ENCODE measurements at places on chromosomes 13 and 19.
A peak's percentile ranks its signal among the peaks of the same experiment; 100 is the strongest.

GRCh38 chr19:36115453-36116343 lies at the start of gene TBCB:
Gene TBCB (plus strand): TSS chr19:36115468. CDS start chr19:36115561, 93 bp downstream.
- peak; percentile 86 for DNase-seq

DNA sequence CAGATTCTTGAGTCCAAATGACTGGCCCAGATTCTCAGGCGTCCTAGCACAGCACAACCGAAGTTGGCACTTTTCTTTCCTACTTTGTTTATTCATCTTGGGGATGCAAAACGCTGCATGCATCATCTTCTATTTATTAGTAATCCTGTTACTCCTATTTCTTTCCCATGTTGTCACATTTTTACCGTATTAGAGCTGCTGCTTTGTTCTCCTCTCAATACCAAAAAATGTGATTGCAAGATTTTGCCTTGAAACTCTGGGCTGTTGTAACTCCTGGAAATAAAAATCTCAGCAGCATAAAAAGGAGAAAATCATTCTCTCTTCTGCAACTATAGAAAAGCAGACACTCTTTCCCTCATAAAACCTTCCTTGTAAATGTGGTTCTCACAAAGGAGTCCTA lies 12.9 kb upstream of the IGSF23 start:
- no peak for DNase-seq

GRCh38 chr19:10646456-10647159 lies 7.5 kb upstream of the ILF3 start:
- DNase-seq: no peak

DNA sequence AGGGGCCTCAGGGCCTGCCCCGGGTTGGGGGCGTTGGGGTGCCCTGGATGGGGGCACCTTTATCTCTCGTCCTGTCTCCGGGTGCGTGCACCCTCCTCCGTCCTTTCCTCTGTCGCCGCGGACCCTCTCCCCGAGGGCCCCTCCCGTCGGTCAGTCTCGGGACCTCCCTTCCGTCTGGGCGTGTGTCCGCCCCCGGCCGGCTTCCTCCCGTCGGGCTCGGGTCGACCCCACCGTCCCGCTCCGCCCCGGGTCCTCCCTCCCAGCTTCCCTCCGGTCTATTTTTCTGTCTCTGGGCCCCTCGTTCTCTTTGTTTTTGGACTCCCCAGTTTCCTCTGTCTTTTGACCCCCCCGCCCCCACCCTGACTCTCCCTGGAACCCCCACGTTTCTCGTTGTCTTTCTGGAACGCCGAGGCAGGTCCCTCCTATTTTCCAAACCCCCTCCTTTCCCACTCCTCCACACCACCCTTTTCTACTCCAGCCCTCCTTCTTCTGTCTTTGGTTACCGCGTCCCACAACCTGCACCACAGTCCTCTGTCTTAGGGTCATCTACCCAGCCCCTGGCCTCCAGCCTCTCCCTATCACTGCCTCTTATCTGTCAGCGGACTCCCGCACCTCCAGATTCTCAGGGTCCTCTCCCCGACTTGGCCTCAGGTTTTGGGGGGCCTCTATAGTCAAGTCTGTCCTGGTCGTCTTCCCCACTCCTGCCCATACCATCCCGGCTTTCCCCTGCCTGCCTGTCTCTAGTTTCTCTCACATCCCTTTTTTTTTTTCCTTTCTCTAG lies 757 bp downstream of the EGLN2 start:
- DNase-seq: no peak

GRCh38 chr19:39566064-39566463 lies 26.1 kb upstream of the EID2 start:
- DNase-seq: no peak

- DNase-seq: no peak
These were observed 173.9 kb downstream of the DCLK1 start for GRCh38 chr13:35957241-35957731.

DNA sequence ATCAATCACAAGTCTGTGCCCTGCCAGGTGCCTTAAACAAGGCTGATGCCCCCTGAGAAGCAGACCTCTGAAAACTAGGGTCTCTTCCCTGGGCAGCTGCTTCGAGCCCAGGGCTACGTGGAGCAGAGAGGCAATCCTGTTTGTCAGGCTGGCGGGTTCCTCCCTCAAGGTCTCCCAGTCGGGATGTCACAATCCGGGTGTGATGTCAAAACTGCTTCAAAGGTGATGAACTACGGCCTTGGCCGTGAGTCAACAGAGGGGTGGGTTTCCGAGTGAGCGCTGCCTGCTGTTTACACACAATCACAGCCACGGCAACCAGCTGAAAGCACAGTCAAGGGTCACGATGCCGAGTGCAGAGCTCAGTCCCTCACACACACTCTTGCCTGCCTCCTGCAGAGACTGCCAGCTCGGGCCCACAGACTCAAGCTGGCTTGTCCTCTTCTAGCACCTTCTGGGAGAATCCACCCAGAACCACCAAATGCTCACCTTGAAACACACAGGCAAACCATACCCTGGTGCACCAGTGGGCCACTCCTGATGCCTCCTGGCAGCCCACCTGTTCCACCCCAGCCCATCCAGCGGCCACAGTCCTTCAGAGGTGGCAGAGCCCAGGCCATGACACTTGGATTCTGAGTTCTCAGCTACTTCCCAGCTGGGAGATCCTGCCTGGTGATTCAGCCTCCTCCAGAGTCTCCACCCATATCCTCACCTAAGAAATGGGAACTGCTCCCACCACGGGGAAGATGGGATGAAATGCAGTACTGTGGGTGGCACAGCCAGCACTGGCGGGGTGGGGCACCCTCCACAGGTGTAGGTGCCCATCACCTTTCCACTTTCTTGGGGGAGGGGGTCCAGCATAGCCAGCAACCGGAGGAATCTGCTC lies 6.8 kb downstream of the ELL start:
- DNase-seq: no peak

GRCh38 chr19:33436360-33437345 lies 63.1 kb downstream of the CEBPG start:
- no peak for DNase-seq

- no peak for DNase-seq
These were observed 186.9 kb upstream of the OBI1 start for GRCh38 chr13:78845656-78846365.

Measured in stimulated activated CD8-positive, alpha-beta memory T cell treated with anti-CD3 and anti-CD28 coated beads, Interleukin-7, amount 100 ng/mL, for 4 hours (primary cell).